Activated CD8-positive, alpha-beta T cell treated with anti-CD3 and anti-CD28 coated beads, Interleukin-2, amount 10 ng/mL, durations not matched to agents 7 days and 5 days (primary cell): ENCODE measurements at places on chromosomes 1 and 21. TPM values are rescaled to one million over a fixed set of nuclear protein-coding genes. Genes with fewer than 3 reads are reported as not detected.
A peak's percentile ranks its signal among the peaks of the same experiment; 100 is the strongest.

- no peaks in the 10 kb centered on the region for H3K27me3 ChIP-seq
- no peak for DNase-seq
- H3K36me3 ChIP-seq: peaks cover 30% of the 10 kb centered on the region
- H3K27ac ChIP-seq: no peak overlapping the region
- H3K4me1 ChIP-seq: peaks cover 56% of the 10 kb centered on the region
- H3K4me3 ChIP-seq: no peak overlapping the region
Measured at GRCh38 chr21:37412603-37413360, 46.2 kb downstream of the DYRK1A start.

DNA sequence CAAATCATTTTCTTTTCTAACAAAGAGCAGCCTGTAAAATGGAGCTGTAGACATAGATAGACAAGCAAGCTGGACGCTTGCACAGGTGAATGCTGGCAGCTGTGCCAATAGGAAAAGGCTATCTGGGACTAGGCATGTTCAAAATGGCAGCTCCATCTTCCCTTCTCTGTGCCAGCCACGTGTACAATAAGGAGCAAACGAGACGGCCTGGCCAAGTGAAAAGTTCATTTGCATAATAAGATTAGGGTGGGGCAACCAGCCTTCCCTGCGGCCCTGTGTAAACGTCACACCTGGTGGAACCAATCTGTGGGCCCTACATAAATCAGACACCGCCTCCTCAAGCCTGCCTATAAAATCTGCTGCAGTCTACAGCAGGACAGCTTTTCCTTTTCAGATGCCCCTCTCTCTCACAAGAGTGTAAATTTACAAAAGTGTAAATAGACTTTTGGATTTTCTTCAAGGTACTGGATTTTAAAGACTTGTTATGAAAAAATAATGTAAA is 16.6 kb upstream of the EDEM3 start:
- no peaks in the 10 kb centered on the region for H3K36me3 ChIP-seq
- no peak overlapping the region for H3K27ac ChIP-seq
- peaks cover 6% of the 10 kb centered on the region for H3K27me3 ChIP-seq
- DNase-seq: no peak
- H3K4me3 ChIP-seq: no peak overlapping the region

DNA sequence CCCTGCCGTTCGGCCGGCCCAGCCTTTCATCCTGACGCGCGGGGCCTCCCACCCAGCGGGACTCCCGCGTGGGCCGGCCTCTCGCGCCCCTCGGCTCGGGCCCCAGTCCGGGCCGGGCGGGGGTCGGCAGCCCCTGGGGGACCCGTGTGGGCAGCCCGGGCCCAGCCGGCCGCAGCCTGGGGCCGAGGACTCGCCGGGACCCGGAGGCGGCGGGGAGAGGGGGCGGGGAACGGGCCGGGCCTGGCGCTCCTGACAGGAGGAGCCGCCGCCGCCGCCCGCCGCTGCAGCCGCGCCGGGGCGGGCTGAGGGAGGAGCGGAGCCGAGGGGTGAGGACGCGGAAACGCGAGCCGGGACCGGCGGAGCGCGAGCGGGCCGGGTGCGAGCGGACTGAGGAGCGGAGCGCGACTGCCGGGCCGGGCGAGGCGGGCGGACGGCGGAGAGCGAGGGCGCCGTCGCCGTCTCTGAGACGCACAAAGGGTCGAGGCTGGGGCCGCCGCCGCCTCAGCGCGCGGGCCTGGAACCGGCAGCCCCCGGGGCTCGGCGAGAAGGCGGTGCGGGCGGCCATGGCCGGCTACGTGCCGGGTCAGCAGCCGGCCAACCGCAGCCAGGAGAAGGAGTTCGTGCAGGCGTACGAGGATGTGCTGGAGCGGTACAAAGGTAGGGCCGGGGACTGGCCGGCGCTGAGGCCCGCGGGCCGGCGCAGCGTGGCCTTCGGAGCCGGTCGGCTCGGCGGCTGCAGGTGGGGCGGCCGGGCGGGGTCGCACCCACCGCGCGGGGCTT is 79.1 kb downstream of the NDUFS5 start:
- no peak overlapping the region for H3K27ac ChIP-seq
- peak; percentile 59 for DNase-seq
- peak overlapping the region; percentile 78 for H3K4me3 ChIP-seq
- no peaks in the 10 kb centered on the region for H3K36me3 ChIP-seq
- peaks cover 7% of the 10 kb centered on the region for H3K27me3 ChIP-seq

The FCRL1 gene
- not detected for total RNA-seq

The KCTD3 gene
- 1.9 TPM for total RNA-seq

DNA sequence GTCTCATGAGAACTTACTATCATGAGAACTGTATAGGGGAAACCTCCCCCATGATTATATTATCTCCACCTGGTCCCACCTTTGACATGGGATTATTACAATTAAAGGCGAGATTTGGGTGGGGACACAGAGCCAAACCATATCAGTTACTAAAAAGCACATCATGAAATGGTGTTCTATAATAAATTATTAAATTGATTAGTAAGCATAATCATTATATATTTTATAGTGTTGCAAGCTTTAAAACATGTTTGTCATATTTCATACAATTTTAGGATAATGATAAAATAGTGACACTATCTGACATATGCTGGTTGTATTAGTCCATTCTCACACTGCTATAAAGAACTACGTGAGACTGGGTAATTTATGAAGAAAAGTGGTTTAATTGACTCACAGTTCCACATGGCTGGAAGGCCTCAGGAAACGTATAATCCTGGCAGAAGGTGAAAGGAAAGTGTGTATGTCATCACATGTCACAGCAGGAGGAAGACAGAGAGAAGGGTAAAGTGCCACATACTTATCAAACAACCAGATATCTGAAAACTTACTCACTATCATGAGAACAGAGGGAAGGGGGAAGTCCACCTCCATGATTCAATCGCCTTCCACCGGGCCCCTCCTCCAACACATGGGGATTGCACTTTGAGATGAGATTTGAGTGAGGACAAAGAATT is 539.2 kb upstream of the OLFM3 start:
- no peak overlapping the region for H3K27ac ChIP-seq
- no peaks in the 10 kb centered on the region for H3K36me3 ChIP-seq
- no peaks in the 10 kb centered on the region for H3K27me3 ChIP-seq
- DNase-seq: no peak
- no peaks in the 10 kb centered on the region for H3K4me1 ChIP-seq

The BSND gene
- 0.05 TPM for total RNA-seq

GRCh38 chr1:94286864-94287437 is 49.6 kb upstream of the ARHGAP29 start:
- H3K27me3 ChIP-seq: peaks cover 46% of the 10 kb centered on the region
- DNase-seq: no peak
- H3K4me3 ChIP-seq: no peak overlapping the region
- H3K27ac ChIP-seq: no peak overlapping the region
- no peaks in the 10 kb centered on the region for H3K4me1 ChIP-seq
- no peaks in the 10 kb centered on the region for H3K36me3 ChIP-seq
